ENCODE measurements at places on chromosomes 2 and 18.

GRCh38 chr2:158726911-158727592 is 68.1 kb upstream of the DAPL1 start:
- peak; percentile 37 for DNase-seq

DNA sequence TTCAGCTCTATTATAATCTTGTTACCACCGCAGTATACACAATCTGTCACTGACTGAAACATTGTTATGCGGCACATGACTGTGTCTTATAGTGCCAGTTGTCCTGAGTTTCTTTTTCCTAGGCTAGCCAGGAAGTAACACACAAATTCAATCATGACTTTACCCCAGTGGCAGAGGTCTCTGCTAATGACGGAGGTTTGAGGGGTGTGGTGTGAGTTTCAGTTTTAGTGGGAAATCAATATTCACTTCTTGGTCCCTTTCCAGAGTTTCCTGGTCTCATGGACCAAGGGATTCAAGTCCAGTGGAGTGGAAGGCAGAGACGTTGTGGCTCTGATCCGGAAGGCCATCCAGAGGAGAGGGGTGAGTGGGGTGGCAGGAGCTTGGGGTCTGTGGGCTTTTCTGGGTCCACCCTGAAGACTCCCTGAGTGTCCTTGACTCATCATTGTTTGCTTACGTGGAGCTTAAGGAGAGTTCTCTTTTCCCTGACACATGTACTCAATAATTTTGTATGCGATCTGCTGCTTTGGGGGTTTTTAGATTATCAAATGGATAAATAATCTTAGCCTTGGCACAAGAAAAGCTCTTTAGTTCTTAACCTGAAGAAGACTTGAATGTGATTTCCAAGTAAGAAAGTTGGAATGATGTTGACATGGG is 39.2 kb downstream of the HK2 start:
- no peak for DNase-seq

- no peak for DNase-seq
Measured at GRCh38 chr2:75074228-75074627, 115.8 kb downstream of the POLE4 start.

DNA sequence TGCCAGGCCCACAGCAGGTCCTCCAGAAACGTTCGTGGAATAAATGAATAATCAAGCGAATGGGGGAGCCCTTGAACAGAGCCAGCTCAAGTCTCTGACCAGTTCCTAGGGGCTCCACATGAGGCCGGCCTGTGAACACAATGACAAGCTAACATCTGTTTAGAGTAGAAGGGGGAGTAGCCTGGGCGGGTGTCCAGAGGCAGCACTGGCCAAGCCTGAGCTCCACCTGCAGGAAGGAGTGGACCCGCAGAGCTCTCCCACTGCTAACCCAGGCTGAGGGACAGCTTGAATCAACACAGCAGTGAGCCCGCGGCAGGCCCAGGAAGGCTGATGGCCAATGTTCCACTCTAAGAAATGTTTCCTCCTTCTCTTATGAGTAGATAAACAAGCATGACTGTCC is 234.8 kb upstream of the RAB6C start:
- no peak for DNase-seq

DNA sequence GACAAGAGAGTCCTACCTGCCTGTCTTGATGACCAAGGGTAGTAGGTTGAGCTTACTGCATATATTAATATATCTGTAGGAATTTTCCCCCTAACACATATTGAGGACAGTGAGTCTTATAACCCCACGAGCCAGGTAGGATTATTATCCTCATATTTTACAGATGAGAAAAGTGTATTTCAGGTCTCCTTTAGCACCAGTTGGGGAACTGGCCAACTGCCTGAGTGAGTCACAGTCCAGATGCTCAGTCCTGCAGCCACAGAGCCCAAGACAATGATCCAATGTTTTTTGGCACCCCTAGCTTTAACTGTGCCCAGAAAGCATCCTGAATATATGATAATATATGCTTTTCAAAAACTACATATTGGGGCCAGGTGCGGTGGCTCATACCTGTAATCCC is 30.8 kb upstream of the GLS start:
- no peak for DNase-seq

GRCh38 chr2:226649871-226650660 is 149.6 kb downstream of the IRS1 start:
- DNase-seq = peak; percentile 94

GRCh38 chr2:137847443-137847842 is 116.8 kb upstream of the HNMT start:
- DNase-seq = no peak

- DNase-seq = no peak
Measured at GRCh38 chr2:181306785-181307184, 150.4 kb upstream of the ITGA4 start.

Data from COR-L47 (cell line).